ENCODE measurements at places on chromosomes 2 and 18. TPM values are rescaled to one million over a fixed set of nuclear protein-coding genes. Genes with fewer than 3 reads are reported as not detected.
A peak's percentile ranks its signal among the peaks of the same experiment; 100 is the strongest.

FAM161A gene
- 5.5 TPM for total RNA-seq

GAD1 gene
- 41.4 TPM for total RNA-seq

GRCh38 chr2:119696494-119697030 is 17.6 kb downstream of the TMEM177 start:
- DNase-seq, result no peak
- no peaks in the 10 kb centered on the region for H3K36me3 ChIP-seq
- no peak overlapping the region for H3K27ac ChIP-seq
- H3K27me3 ChIP-seq, result peaks cover 3% of the 10 kb centered on the region
- H3K4me1 ChIP-seq, result peaks cover 6% of the 10 kb centered on the region

GRCh38 chr2:196987298-196987648 is 60.8 kb upstream of the PGAP1 start:
- no peaks in the 10 kb centered on the region for H3K27me3 ChIP-seq
- peak overlapping the region; percentile 86 for H3K27ac ChIP-seq
